ENCODE measurements at places on chromosomes 7 and 10.

GRCh38 chr7:94823947-94824346, 83.4 kb upstream of the PPP1R9A start:
- peak; percentile 48 for DNase-seq

- DNase-seq, result no peak
These were observed 62.7 kb upstream of the FGL2 start for GRCh38 chr7:77262316-77262715.

DNA sequence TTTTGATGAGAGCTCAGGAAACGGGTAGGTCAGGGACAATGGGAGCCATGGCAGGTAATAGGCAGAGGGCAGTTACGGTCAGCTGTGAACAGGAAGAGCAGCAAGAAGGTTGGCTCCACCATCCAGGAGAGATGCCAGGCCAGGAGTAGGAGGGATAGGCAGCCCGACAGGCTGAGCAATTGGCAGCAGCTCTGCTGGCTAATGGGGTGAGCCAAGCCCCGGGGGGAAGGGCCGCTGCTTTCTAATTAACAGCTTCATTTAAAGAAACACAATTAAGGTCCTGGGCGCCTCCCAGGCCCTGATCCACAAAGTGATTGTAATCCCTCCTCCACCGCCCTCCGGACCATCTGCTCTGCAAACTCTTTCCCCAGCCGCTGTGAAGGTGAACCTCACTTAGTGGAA, 23.7 kb downstream of the SH2B2 start:
- no peak for DNase-seq

DNA sequence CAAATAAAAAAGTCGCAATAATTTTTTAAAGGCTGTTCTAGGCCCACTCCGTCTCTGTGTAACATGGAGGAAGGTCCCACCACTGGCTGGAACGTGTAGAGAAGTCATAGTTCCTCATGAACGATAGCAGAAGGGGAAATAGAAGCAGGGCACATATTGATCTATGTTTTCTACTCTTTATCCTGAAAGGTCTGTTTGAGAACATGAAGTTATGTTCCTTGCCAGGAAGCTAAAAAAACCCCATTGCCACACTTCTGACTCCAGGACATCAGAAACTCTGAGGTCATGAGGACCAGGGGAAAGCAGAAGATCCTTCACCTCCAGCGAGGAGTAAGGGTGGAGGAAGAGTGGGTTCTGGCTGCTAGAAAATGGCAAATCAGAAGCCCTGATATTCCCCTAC, 10.8 kb downstream of the ANKRD22 start:
- DNase-seq, result no peak

- DNase-seq, result no peak
These were observed 1.6 kb downstream of the C10orf143 start for GRCh38 chr10:130108934-130109604.

- peak; percentile 89 for DNase-seq
These were observed 121.7 kb downstream of the FANK1 start for GRCh38 chr10:126017961-126018560.

Measured in Caki2 (cell line).